ENCODE measurements at places on chromosomes 3 and 15. TPM values are rescaled to one million over a fixed set of nuclear protein-coding genes. Genes with fewer than 3 reads are reported as not detected.

DNA sequence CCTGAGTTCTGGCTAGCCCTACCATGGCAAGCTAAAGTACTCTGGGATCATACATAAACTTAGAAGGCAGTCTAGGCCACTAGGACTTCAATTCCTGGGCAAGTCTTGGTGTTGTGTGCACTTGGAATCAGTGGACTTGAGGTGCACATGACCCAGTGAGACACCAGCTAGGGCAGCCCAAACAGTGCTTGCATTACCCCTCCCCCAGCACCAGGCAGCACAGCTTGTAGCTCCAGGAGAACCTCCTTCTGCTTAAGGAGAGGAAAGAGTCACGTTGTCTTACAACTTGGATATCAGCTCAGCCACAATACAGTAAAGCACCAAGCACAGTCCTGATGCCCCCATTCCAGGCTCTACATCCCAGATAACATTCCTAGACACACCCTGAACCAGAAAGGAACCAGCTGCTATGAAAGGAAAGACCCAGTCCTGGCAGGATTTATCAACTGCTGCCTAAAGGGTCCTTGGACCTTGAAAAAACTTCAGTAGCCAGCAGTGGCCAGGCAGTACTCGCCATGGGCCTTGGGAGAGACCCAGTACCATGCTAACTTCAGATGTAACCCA lies 57.2 kb downstream of the MYO9A start:
- no peak overlapping the region for H3K4me3 ChIP-seq
- H3K36me3 ChIP-seq, result no peaks in the 10 kb centered on the region
- H3K4me1 ChIP-seq, result no peaks in the 10 kb centered on the region
- H3K27ac ChIP-seq, result no peak overlapping the region
- DNase-seq, result no peak

GRCh38 chr3:80087767-80088166 lies 320.0 kb upstream of the ROBO1 start:
- no peak overlapping the region for H3K4me3 ChIP-seq
- no peaks in the 10 kb centered on the region for H3K4me1 ChIP-seq
- no peak overlapping the region for H3K27ac ChIP-seq
- no peaks in the 10 kb centered on the region for H3K36me3 ChIP-seq

- H3K4me3 ChIP-seq, result no peak overlapping the region
- no peaks in the 10 kb centered on the region for H3K4me1 ChIP-seq
- no peaks in the 10 kb centered on the region for H3K27me3 ChIP-seq
- H3K36me3 ChIP-seq, result no peaks in the 10 kb centered on the region
- H3K27ac ChIP-seq, result no peak overlapping the region
Measured at GRCh38 chr3:159418571-159419526, 569.8 kb upstream of the IL12A start.

DNA sequence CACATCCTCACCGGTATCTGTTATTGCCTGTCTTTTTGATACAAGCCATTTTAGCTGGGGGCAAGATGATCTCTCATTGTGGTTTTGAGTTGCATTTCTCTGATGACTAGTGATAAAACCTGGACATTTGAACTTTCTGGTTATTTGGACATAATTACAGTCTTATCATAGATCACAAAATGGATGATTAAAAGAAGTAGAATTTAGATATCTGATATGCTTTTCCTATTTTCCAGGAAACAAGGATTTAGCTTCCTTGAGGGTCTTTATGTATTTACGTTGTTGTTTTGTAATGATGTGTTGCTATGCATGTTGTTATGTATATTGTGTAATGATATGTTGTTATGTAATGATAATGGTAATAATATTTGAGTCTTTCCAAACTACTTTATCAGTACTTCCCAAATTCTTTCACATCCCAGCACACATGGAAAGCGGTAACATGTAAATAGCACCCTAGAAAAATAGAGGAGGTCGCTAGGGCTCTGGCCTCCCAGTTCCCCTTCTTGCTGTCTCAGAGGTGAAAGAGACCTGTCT lies 53.8 kb downstream of the GJD2 start:
- no peaks in the 10 kb centered on the region for H3K4me1 ChIP-seq
- H3K4me3 ChIP-seq, result no peak overlapping the region
- no peaks in the 10 kb centered on the region for H3K27me3 ChIP-seq
- no peak overlapping the region for H3K27ac ChIP-seq

DNA sequence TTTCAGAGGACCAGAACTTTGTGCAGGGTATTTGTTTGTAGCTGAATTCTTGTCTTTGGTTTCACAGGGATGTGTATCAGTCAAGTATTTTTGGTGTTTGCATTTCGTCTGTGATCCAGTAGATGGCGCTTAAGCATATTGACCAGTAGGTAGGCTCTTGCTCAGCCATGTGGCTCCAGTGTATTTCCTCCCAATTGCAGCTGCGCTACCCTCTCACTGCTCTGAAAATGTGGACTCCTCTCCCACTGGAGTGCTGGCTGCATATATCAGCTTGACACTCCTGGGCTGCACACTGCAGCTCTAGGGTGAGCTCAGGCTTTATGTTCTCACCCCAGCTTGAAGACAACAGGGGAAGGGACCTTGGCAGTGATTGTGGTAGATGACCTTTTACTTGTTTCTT lies 1264.3 kb upstream of the ALCAM start:
- no peak overlapping the region for H3K4me3 ChIP-seq
- DNase-seq, result no peak
- H3K27me3 ChIP-seq, result no peaks in the 10 kb centered on the region

DNA sequence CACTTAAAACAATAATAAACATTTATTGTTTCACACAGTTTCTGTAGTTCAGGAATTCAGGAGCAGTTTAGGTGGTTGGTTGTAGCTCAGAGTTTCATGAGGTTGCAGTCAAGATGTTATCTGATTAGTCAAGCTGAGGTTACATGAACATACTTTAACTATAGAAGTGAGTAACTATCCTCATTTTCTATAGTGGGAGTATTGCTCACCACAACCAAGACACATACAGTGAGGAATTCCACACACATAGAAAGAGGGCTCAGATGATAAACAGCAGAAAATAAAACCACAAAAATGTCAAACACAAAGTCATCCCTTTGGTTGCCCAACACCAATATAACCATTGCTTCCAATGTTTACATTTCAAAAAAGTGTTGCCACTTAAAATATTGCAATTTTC lies 13.6 kb downstream of the SCN11A start:
- H3K36me3 ChIP-seq, result no peaks in the 10 kb centered on the region
- no peaks in the 10 kb centered on the region for H3K4me1 ChIP-seq
- H3K27me3 ChIP-seq, result no peaks in the 10 kb centered on the region
- DNase-seq, result no peak
- no peak overlapping the region for H3K27ac ChIP-seq

GRCh38 chr3:126777366-126777765 lies 73.3 kb downstream of the CHCHD6 start:
- H3K4me3 ChIP-seq, result no peak overlapping the region
- H3K4me1 ChIP-seq, result peaks cover 3% of the 10 kb centered on the region
- no peak for DNase-seq
- no peaks in the 10 kb centered on the region for H3K36me3 ChIP-seq

DNA sequence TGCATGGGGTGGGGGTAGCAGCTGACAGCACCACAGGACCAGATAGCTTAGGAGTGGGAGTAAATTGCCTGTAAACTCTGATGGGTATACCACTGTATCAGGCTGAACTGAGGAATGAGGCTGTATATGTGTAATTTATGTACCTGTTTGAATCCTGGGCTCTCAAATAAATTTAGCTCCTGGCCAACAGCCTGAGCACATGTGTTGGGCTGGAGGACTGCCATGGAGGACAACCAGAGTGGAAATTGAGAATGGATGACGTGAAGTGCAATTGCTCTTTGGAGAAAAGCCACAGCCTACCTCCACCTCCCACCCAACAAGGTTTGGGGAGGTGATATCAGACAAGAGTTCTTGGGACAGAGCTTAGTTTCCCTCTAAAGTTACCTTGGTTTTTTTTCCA lies 328.6 kb upstream of the PROK2 start:
- DNase-seq, result peak; percentile 45
- no peaks in the 10 kb centered on the region for H3K27me3 ChIP-seq
- H3K36me3 ChIP-seq, result no peaks in the 10 kb centered on the region
- H3K4me3 ChIP-seq, result no peak overlapping the region

DNA sequence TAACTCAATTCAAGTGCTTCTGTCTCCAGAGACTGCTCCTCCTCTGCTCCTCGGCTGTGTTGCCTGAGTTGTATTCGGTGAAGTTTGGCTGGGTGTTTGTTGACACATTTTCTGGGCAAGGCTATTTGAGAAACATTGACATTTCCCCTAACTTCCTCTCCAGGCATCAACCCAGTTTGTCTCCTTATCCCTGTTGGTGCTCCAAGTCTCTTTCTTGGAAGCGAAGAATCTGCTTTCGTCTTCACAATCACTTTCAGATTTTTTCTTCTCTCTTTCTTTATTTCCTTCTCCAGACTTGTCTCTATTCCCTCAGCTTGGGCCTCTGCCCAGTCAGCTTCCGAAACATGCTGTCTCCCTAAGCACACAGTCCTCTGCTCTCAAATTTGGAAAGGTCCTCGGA lies 84.7 kb downstream of the ETV5 start:
- no peaks in the 10 kb centered on the region for H3K27me3 ChIP-seq
- H3K36me3 ChIP-seq, result no peaks in the 10 kb centered on the region
- H3K27ac ChIP-seq, result peak overlapping the region; percentile 3
- DNase-seq, result peak; percentile 39
- no peak overlapping the region for H3K4me3 ChIP-seq
- H3K4me1 ChIP-seq, result no peaks in the 10 kb centered on the region

DNA sequence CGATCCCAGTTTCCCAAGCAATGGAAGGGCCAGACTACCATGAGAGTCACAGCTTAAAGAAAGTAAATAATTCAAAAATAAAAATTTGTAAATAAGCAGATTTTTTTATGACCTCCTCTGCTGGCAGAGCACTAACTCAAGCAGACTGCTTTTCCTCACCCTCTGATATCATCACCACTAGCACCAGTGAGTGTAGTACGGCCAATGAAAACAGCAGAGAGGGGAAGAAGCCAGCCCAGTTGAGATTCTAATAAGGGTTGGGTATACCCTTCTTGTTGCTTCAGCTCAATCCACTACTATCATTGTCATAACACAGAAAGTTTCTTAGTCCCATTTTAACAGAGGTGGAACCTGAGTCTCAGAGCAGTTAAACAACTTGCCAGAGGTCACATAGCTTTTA lies 193.1 kb downstream of the ERC2 start:
- no peaks in the 10 kb centered on the region for H3K4me1 ChIP-seq
- no peak overlapping the region for H3K27ac ChIP-seq
- H3K27me3 ChIP-seq, result no peaks in the 10 kb centered on the region
- no peak overlapping the region for H3K4me3 ChIP-seq

DNA sequence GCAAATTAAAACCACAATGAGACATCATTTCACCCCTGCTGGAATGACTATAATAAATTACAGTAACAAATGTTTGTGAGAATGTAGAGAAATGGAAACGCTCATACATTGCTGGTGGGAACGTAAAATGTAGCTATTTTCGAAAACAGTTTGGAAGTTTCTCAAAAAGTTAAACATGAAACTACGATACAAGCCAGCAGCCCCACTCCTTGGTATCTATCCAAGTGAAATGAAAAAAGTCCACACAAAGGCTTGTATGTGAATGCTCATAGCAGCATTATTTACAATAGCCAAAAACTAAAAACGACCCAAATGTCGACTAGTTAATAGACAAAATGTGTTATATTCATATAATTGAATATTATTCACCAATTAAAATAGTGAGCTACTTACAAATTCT lies 22.9 kb upstream of the CFAP20DC start:
- H3K4me3 ChIP-seq, result no peak overlapping the region
- H3K4me1 ChIP-seq, result no peaks in the 10 kb centered on the region
- no peak for DNase-seq
- no peaks in the 10 kb centered on the region for H3K27me3 ChIP-seq
- H3K36me3 ChIP-seq, result no peaks in the 10 kb centered on the region

Gene XIRP1
- total RNA-seq, result not detected

Gene CLDN16
- 0.58 TPM for total RNA-seq

Gene SLC22A14
- total RNA-seq, result 0.28 TPM

Gene SYNPR
- not detected for total RNA-seq

Gene C3orf70
- 24.4 TPM for total RNA-seq

Gene TMEM44
- 24.5 TPM for total RNA-seq

Gene TLR9
- 1.5 TPM for total RNA-seq

All from uterus (tissue), 4 donors.